ENCODE measurements at places on chromosomes 7 and 10.

- DNase-seq, result no peak
Observed at GRCh38 chr7:69795932-69796331, 197.7 kb downstream of the AUTS2 start.

DNA sequence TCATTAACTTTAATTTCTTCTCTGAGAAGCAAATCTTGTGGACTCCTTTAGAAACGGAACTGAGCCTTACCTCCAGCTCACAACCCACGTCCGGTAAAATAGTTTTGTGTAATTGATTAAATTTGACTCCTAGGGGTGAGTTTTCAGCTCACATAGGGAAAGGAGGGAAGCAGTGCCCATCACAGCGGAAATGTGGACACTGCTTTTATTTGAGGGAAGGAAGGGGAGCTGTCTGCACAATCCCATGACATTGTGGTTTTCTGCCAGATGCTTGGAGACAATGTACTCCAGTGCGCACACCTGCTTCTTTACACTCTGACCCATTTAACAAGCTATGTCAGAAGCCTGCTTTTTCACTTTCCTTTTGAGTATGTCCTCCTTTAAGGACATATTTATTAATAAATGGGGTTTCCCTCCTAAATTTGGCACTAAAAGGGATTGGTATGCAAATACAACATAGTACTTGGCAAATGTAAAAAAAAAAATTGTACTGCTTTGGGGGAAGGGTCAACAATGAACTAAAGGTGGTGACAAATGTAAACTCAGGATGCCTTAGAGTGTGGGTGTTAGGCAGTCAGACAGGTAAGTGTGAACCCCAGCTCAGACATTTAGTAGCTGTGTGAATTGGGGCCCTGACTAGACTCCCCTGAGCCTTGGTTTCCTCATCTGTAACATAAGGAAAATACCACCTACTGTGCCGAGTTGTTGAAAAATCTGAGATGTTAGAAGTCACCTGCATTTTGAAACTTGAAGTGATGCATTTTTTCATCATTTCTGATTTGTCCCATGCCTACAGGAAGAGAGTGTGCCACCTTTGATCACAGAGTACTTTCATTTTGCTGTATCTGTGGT lies 90.2 kb upstream of the KLF6 start:
- no peak for DNase-seq

GRCh38 chr7:45682836-45683555 lies 108.8 kb downstream of the ADCY1 start:
- DNase-seq, result peak; percentile 22

GRCh38 chr7:157686285-157686894 lies 349.6 kb downstream of the DNAJB6 start:
- no peak for DNase-seq

DNA sequence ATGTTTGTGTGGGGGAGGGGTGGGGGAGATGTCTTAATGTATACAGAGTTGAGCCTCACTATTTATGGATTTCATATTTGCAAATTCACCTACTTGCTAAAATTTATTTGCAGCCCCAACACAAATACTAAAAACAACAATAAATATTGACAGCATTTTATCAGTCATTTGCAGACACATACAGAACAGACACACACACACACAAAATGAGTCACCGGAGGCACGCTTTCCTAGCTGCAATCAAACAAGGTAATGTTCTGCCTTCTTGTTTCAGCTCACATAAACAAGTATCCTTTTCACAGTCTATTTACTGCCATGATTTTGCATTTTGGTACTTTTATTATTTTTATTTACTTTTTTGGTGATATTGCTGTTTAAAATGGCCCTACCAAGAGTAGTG lies 88.5 kb downstream of the IPMK start:
- DNase-seq, result peak; percentile 26

GRCh38 chr10:12448340-12448728 lies 99.0 kb downstream of the CAMK1D start:
- no peak for DNase-seq

DNA sequence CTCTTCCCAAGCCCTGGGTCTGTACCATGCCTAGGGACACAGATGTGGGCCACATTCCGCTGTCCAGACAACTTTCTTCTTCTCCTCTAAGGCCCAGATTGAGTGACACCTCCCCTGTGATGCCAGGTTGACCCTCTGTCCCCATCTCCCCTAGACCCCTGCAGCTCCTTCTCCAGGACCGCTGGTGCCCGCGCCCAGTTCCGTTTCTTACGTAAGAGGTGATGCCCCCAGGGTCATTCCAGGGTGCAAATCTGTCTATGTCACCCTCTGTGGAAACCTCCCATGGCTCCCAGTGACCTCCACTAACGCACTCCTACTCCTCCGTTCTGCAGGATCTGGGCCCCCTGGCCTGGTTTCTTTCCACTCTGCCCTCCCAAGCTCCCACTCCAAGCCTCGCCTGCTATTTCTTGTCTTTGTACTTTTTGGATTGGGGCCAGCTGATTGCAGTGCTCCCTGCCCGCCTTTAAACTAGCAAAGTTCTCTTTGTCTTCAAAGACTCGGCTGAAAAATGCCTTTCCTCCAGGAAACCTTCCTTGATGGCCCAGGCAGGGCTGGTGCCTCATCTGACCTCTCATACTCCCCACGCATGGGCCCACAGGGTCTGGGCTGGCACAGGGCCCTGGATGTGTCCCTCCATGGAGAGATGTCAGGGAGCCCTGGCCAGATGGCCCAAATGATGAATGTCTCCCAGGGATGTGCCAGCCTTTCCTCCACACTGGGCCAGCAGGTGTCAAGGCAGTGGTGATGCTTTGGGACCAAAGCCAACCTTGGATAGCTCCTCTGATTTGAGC lies 21.3 kb upstream of the ELN start:
- DNase-seq, result no peak

DNA sequence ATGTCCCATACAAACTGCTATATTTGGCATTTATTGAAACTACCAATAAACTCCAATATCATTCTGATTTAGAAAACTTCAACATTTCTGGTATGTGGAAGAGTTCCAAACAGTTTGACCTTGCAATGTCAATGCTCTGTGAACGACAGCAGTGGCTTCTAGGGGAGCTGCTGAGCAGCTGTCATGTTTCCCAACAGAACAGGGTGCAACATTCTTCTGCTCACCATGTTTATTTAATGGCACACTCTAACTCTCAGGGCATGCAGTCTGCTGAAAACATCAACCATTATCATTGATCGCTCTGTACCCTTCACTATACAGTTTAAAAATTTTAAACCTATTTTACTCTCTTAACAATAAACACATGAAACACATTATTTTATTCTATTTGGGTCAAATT lies 25.9 kb downstream of the LMOD2 start:
- no peak for DNase-seq

DNA sequence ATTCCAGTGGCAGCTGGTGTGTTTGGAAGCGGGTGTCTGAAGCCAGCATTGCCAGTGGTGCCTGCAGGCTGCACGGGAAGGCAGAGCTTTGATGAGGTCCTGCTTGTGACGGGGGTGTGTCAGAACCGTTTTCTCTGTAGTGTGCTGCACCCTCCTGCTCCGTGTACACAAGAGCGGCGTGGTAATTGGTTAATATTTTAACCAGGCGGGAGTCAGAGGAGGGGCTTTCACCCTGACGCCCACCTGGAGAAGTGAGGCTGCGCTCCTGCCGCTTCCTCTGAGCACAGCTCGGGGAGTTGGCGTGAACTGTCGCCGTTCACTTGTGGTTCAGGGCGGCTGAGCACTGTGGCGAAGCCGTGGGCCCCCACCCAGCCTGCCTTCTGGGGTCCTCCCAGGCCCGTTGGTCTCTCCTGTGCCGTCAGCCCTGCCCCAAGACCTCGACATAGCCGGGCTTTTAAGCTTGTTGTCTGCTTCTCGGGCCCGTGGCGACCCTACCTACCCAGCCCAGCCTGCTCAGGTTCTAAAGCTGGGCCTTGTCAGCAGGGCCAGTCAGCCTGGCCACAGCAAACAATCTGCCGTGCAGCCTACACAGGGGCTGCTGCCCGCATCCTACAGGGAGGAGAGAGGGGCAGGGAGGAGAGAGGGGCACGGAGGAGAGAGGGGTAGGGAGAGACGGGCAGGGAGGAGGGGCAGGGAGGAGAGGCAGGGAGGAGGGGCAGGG lies 11.6 kb downstream of the NKX6-2 start:
- DNase-seq, result no peak

DNA sequence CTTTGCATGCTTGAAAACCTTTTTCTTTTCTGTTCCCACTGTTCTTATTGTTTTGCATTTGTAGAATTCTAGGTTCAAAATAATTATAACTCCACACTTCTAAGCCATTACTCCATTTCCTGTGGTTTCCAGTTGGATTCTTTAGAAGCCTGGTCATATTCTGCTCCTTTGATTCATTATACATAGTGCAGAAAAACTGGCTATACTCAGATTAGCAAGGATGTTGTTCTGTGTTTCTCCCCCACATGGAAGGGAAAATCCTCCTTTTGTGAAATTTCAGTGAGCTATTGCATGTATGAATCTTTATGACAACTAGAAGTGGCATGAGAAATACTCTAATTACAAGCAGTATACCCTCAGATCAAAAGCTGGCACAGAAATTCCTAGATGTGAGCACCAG lies 79.5 kb downstream of the SLC13A1 start:
- DNase-seq, result peak; percentile 0

DNA sequence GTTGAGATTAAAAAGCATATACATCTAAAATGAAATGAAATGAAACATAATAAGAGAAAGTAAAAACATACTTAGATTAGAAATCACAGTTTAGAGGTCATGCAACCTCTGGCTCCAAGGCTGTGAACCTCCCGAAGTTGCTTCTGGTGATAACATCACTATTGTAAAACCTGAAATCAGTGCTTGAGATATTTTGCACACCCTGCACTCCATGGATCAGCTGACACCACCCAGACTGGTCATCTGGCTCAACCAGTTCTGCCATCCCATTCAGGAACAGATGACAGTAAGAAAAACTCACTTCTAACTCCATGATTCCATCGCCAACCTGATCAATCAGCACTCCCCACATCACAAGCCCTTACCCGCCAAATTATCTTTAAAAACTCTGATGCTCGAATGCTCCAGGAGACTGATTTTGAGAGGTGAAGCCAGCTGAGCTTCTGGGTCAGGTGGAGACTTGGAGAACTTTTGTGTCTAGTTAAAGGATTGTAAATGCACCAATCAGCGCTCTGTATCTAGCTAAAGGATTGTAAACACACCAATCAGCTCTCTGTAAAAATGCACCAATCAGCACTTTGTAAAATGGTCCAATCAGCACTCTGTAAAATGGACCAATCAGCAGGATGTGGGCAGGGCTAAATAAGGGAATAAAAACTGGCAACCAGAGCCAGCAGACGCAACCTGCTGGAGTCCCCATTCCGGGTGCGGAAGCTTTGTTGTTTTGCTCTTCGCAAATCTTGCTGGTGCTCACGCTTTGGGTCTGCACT lies 162.6 kb upstream of the MAGI2 start:
- no peak for DNase-seq

DNA sequence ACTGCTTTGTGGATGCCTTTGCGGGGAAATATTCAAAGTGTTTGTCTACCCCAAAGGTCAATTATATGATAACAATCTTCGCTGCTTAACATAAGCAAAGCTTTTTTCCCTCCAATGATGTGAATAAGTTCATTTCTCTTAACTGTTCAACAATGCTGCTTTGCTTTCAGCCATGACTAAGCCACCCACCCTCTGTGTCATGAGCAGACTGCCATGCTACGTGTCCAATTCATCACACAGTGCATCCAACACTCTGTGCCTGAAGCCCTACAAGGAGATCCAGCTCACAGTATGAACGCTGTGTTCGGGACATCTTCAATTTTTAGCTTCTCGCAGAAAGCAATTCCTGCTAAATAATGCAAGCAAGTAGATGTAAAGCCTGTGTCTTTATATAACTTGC lies 5.7 kb upstream of the TAS2R40 start:
- DNase-seq, result peak; percentile 35

GRCh38 chr7:110568388-110568787 lies 522.5 kb upstream of the LRRN3 start:
- DNase-seq, result no peak

- no peak for DNase-seq
Observed at GRCh38 chr10:125554016-125554703, 128.8 kb downstream of the TEX36 start.

GRCh38 chr10:74096777-74097176 lies 53.9 kb downstream of the AP3M1 start:
- DNase-seq, result no peak

DNA sequence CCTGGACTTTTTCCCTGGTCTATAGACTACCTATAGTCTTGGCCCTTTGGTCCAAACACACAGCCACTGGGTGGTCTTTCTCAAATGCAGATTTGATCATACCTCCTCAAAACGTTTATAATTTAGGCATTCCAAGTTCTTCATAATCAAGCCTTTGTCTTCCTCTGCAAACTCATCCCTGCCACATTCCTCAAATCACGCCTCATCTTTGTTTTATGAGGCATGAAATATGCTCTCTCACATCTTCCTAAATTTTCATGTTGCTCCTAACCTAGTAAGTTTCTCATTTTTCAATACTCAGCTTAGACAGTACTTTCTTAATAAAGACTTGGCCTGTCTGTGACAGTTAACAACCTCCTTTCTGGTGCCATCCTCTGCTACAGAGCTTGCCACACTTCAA lies 10.9 kb upstream of the HERC4 start:
- peak; percentile 68 for DNase-seq

DNA sequence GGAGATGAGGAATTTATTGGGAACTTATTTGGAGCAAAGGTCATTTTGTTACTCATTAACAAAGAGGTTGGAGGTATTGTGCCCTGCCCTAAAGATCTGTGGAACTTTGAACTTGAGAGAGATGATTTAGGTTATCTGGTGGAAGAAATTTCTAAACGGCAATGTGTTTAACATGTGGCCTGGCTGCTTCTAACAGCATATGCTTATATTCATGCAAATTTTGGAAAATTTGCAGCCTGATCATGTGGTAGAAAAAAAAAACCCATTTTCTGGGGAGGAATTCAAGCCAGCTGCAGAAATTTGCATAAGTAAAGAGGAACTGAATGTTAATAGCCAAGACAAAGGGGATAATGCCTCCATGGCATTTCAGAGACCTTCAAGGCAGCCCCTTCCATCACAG lies 10.7 kb upstream of the PANK1 start:
- no peak for DNase-seq

- DNase-seq, result peak; percentile 3
Observed at GRCh38 chr7:134562136-134562535, 13.2 kb downstream of the AKR1B15 start.

DNA sequence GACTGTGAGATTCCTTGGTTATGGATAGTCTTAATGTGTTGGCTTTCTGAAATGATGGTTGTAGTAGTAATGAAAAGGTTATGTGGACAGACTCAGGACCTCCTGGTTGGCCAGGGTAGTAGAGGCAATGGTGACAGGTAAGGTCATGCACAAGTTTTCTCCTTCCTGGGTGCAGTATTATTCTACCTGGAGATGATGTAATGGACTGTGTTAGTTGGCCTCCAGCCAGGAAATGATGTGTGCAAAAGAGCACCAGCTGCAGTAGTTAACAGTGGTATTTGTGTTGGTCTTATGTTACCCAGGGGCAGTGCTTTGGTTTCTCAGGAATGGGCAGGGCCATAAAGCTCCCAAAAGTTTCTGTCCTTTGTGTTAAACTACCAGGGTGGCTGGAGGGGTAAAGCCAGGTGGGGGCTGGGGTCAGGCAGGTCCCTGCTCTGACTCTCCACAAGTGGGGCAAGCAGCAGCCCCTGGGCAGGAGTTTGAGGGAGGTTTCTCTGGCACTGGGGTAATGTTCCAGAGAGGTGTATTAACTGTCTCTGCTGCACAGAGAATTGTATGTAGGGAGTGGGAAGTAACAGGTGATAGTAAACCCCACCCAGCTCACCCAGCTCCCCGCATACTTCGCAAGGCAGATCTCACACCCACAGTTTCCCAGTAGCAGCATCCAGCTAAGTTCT lies 36.3 kb downstream of the GPR22 start:
- no peak for DNase-seq
